Tongue (tissue), 3 donors: ENCODE measurements at places on chromosomes 2 and 18. TPM values are rescaled to one million over a fixed set of nuclear protein-coding genes. Genes with fewer than 3 reads are reported as not detected.

GRCh38 chr2:46563186-46563585 is 83.8 kb downstream of the TMEM247 start:
- DNase-seq, result no peak

GRCh38 chr2:45014016-45014702 is 4.9 kb upstream of the SIX2 start:
- DNase-seq, result peak; percentile 90

DNA sequence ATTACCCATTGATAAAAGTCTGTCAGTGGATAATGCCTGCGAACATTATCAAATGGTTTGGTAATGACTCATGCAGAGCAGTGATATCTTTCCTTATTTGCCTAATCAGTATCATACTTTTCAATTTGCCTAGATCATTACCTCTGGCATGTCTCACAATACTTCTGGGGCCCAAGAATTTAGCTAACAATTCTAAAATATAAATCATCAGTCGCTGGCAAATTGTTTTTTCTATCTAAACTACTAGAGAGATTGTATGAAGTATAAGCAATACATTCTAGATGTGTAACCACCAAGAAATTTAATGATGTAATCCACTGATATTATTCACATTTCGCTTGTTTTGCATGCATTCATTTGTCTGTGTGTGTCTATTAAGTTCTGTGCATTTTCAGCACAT is 191.2 kb upstream of the CDH19 start:
- DNase-seq, result no peak

DNA sequence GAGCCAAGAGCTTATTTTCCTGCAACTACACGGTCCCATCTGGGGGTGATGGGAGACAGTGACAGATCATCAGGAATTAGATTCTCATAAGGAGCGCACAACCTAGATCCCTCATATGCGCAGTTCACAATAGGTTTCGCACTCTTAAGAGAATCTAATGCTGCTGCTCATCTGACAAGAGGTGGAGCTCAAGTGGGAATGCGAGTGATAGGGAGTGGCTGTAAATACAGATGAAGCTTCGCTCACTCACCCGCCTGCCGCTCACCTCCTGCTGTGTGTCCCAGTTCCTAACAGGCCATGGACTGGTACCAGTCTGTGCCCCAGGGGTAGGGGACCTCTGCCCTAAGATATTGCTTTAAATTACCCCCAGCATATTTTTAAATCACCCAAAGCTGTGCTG is 10.8 kb downstream of the LRRFIP1 start:
- DNase-seq, result no peak

DNA sequence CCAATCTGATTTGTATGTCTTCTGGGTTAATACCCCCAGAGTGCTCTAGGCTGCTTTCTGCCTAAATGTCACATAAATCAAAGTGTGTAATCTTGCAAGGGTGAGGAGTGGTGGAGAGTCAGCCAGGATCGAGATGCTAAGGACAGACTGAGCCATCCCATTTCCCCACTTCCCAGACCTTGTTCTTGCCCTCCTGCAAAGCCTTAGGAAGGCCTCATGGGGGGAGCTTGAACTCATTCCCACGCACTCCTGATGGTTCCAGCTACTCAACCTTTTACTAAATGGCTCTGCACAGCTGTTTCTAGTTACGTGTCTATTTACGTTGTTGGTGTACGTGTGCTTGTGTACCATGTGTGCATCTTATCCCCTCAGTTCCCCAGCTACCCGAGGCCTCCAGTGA is 423.6 kb upstream of the TNP1 start:
- peak; percentile 82 for DNase-seq

Gene AKAIN1
- not detected for total RNA-seq

Gene BZW1
- total RNA-seq, result 246 TPM

Gene PIAS2
- 48.2 TPM for total RNA-seq

Gene TLX2
- total RNA-seq, result not detected
